Activated naive CD4-positive, alpha-beta T cell (primary cell): ENCODE measurements at places on chromosomes 1 and 21.

DNA sequence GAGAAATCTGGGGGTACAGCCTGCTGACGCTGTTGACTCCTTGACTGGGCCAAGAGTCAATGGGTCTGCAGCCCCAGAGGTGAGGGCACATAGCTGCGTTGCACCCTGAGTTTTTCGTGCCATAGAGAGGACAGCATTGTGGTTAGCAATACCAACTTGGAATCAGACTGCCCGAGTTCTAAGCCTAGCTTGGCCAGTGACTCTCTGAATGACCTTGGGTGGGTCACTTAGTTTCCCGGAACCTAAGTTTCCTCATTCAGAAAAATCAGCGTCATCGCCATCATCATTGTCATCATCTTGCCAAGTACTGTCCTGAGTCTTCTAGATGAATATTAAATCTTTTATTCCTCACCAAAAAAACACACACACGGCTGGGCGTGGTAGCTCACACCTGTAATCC, 151.2 kb upstream of the TMEM51 start:
- no peak for DNase-seq

DNA sequence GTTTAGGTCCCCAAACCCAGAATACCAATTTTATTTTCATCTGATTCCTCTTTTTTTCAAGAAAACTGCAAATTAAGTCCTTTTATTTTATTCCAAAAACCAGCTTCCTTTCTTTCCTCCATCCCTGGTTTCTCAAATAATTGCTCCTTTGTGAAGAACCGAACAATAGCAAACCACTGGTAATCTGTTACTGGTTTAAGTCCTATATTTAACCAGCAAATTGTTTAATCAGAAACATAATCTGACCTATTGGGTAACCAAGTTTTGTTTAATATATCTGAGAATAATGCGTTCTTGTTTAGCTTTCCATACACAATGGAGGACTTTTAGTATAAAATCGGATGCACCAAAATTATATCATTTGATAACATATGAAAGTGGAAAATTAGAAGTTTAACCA, 13.2 kb upstream of the DDR2 start:
- DNase-seq: no peak

GRCh38 chr21:27371115-27371974, 404.5 kb upstream of the ADAMTS5 start:
- no peak for DNase-seq

DNA sequence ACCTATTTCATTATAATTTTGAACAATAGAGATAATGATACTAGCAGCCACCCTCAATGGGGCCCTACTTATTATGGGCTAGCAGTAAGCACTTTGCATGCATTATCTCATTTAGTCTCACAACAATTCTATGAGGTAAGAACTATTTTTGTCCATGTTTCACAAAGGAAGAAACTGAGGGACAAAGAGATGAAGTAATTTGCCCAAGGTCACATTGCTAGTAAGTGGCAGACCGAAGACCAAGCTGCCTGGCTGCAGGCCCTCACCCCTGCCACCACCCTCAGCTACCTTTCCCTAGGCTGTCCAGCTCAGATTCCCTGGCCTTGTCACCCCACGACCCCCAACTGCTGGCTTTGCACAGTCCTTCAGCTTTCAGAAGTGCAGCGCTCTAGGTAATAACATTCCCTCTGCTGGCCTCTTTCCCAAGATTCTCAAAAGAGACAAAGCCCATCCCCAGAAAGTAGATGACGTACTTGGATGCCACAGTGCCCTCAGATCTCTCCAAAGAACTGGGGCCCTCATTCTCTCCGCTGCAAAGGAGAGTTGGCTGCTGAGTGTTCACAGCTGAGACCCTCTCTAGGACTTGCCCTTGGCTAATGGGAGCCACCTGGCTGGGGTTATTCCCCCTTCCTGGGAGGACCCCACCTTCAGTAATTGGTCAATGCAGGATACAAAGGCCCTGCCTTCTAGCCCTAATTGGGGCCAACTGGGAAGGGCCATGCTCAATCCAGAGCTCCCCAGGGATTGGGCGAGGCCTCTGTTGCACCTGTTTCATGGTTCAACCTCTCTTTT, 39.5 kb downstream of the IRF2BP2 start:
- DNase-seq: no peak

- DNase-seq: no peak
Measured at GRCh38 chr21:33089395-33090119, 19.6 kb downstream of the OLIG1 start.

DNA sequence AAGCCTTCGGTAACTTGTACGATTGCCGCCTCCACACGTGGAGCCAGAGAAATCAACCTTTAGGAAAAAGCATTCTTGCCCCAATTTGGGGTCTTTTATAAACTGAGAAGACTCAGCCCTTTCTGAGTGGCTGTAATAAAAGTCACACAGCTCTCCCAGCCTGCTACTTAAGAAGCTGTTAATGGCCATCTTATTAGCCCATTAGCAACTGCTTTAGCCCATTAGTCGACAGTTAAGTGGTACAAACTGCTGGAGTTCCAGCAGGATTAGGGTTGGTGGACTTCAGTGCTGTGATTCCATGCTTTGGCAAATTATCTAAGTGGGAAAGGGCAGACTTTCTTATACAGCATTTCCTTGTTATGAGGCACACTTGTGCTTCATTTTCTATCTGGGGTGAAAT, 461.3 kb downstream of the RPS6KC1 start:
- no peak for DNase-seq

DNA sequence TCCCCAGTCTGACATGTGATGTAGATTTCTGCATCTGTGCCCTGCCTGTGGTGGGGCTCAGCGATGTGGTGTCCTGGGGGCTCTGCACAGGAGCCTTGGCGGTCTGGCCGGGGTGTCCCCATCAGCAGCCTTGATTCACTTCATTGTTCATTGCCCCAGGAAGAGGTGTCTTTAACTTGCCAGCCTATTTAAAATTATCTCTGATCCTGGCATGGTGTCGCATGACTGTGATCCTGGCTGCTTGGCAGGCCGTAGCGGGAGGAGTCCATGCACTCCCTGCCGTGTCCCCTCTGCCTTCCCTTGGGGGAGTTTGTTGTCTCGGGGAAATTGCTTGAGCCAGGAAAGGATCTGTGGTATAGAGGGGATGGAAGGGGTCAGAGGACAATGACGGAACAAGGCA, 59.9 kb downstream of the TRIM11 start:
- DNase-seq: no peak

GRCh38 chr1:119674111-119674526, 26.1 kb upstream of the ZNF697 start:
- DNase-seq: no peak

- DNase-seq: no peak
Measured at GRCh38 chr1:79603843-79604242, 597.3 kb upstream of the ADGRL4 start.

GRCh38 chr1:5670590-5671350, 321.5 kb downstream of the NPHP4 start:
- no peak for DNase-seq

DNA sequence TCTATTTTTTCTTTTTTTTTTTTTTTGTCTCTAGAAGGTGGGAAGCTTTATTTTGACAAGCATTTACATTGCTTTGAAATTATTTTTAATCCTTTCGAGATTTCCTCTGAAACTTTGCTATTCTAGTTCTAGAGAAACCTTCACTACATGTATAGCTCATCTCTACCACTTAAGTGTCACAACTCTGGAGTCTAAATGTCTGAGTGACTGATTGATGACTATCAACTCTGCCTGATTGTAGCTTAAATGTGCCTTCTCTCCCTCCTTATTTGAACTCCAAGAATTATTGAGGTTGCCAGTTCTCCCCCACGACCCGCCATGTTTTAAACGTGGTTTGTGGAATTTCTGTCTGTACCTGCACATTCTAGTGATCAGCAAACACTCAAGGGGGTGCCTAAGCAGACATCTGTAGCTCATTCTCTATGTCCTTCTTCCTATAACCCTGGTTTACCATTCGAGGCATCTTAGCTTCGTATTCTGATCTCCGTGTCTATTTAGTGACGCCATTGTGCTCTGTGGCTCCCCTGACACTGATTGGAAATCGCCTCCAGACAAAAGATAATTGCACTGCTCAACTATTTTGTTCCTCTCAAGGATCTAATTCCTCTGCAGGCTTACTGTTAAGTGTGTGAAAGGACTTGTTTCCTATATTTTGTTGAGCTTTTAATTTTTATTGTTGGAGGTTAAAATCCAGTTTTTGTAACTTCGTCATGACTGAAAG, 1570.6 kb downstream of the BRINP3 start:
- DNase-seq: no peak
